ENCODE measurements at places on chromosomes 1 and 21.

DNA sequence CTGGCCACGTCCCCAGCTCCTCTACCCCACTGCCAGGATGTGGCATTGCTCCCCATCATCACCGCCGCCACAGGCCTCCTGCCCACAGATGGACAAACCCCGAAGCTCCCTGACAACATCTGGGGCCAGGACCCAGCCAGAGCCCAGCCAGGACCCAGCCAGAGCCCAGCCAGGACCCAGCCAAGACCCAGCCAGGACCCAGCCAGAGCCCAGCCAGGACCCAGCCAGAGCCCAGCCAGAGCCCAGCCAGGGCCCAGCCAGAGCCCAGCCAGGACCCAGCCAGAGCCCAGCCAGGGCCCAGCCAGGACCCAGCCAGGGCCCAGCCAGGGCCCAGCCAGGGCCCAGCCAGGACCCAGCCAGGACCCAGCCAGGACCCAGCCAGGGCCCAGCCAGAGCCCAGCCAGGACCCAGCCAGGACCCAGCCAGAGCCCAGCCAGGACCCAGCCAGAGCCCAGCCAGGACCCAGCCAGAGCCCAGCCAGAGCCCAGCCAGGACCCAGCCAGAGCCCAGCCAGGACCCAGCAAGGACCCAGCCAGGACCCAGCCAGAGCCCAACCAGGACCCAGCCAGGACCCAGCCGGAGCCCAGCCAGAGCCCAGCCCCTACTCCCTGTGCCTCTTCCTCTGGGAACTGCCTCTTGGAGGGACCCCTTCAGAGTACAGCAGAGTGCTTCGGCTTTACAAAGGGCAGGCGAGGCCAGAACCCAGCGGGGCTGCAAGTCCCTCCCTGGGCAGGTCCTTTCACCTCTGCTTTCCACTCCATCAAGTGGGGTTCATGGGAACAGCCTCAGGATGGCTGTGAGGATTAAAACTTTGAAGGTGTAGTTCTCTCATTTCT, 43.7 kb downstream of the DISP3 start:
- DNase-seq = peak; percentile 58

DNA sequence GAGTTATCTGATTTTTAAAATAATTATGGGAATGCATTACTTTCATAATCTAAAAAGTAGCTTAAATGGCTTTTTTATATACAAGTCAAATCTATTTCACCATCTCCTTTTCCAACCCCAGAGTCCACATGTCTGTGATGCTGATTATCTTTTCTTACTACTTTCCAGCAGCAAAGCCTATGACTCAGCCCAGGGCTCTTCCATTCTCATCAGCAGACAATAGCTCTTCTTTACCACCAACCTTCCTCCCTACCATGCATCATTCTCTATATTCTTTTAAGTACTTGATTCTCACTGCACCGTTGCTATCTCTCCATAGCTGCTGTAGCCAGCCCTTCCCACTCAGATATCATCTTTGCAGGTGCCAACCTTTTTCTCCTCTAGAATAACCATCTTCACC, 61.3 kb downstream of the OVGP1 start:
- DNase-seq = no peak

DNA sequence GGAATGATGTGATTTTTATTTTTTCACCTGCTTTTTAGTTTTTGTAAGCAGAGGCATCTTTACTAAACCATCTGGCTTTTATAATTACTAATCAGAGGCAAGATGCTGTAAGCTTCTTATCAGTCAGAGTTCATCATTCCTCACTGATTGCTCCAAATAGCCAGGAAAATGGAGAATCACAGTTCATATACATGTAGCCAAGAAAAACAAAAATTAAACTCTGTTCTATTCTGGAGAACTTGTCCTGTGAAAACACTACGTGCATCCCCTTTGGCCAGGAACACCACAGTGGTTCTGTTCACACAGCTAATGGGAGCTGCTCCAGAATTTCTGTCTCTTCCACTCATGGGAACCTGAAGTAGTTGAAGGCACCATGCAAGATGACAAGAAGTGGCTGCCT, 725.5 kb upstream of the CHRM3 start:
- no peak for DNase-seq

- DNase-seq = no peak
Observed at GRCh38 chr1:230044729-230045128, 22.3 kb upstream of the GALNT2 start.

DNA sequence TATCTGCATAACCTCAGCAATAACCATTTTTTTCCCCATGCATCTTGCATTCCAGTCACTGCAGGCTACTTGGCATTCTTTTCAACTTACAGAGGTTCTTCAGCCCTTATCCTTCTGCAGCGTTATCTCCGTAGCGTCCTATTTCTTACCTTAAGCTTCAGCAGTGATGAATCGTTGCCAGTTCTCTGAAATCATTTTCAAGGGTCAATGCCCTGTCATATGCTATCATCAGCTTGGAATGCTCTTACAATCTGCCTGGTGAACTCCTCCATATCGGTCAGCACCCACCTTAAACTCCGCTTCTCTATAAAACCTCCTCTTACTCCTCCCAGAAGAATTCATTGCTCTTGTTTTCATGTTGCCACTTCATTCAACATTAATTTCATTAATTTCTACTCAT, 105.1 kb upstream of the DPH5 start:
- DNase-seq = no peak

DNA sequence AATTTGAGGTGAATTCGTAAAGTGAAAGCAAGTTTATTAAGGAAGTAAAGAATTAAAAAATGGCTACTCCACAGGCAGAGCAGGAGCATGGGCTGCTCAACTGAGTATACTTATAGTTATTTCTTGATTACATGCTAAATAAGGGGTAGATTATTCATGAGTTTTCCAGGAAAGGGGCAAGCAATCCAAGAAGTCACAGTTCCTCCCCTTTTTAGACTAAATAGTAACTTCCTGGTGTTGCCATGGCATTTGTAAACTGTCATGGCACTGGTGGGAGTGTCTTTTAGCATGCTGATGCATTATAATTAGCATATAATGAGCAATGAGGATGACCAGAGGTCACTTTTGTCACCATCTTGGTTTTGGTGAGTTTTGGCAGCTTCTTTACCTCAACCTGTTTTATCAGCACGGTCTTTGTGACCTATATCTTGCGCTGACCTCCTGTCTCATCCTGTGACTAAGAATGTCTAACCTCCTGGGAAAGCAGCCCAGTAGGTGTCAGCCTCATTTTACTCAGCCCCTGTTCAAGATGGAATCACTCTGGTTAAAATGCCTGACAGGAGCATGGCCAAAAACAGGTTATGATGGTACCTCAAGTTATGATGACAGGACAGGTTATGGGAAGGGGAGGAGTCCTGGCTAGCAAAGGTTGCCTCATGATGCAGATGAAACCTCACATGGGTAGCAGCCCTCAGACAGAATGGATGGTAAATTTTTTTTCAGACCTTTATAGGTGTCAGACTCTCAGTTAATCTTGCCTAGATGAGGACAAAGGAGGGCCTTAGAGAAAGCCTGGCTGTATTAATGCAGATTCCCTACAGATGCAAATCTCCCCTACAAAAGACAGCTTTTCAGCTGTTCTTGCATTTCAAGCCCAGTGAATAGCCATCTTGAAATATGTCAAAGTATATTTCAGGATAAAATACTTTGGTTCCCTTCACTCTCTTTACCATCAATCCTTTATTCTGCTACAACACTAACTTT, 49.7 kb downstream of the SIPA1L2 start:
- DNase-seq = no peak

DNA sequence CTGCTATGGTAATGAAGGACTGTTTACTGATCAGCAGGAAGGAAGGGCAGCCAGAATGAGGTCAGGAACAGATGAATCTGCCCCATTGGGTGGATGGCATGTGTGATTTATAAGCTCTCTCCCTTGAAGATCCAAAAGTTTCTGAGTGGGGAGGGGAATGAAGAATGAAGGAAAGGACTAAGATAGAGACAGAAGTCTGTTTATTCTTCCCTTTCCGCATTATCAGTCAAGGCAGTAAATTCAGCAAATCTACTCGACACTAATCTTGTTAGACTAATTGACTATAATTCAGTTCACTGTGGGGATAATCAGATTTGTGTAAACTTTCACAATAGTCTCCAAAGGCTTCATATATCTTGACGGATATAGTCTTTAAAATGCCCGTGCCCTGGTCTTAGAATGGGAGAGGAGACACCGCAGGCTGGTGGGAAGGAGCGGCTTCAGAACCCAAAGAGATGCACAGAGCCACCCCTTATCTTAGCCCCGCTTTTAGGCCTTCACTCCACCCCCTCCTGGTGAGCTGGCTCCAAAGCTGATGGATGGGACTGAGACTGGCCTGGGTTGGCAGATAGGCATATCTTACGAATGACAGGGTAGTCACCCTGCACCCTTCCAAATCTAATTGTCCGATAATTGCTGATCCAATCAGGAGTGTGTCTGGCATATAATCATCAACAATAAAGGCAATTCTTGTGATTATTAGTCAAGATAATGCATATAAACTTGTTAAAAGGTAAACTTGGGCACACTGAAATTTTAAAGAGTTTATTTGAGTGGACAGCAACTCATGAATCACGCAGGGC, 76.0 kb upstream of the PPM1J start:
- peak; percentile 46 for DNase-seq

GRCh38 chr21:27329255-27329851, 362.5 kb upstream of the ADAMTS5 start:
- no peak for DNase-seq

GRCh38 chr1:168100315-168101002, 36.3 kb downstream of the GPR161 start:
- DNase-seq = no peak

- no peak for DNase-seq
Observed at GRCh38 chr1:245070836-245071615, 83.8 kb upstream of the KIF26B start.

GRCh38 chr1:178143730-178144690, 50.1 kb downstream of the RASAL2 start:
- DNase-seq = no peak

- no peak for DNase-seq
Observed at GRCh38 chr1:188023206-188023605, 1194.5 kb downstream of the PLA2G4A start.

- no peak for DNase-seq
Observed at GRCh38 chr1:23472351-23473036, 11.5 kb downstream of the ASAP3 start.

Measured in ELF-1 (cell line).